ENCODE measurements at places on chromosomes 16 and 17.

DNA sequence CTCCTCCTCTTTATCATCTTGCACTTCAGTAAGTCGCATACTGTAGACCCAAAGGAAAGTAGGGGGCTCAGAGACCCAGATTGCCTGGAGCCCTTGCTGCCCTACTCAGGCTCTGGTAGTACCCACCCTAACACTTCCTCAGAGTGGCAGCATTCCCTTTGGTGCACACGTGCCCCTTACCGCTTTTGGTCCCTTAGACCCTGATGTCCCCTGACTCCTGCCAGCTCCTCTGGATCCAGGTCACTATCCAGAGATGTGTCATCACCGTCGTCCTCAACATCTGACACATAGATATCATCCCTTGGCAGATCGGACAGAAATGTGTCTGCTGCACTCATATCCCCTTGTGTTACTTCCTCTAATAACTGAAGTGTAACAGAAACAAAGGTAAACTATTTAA is 5.4 kb upstream of the PSMC5 start:
- no peak for DNase-seq

DNA sequence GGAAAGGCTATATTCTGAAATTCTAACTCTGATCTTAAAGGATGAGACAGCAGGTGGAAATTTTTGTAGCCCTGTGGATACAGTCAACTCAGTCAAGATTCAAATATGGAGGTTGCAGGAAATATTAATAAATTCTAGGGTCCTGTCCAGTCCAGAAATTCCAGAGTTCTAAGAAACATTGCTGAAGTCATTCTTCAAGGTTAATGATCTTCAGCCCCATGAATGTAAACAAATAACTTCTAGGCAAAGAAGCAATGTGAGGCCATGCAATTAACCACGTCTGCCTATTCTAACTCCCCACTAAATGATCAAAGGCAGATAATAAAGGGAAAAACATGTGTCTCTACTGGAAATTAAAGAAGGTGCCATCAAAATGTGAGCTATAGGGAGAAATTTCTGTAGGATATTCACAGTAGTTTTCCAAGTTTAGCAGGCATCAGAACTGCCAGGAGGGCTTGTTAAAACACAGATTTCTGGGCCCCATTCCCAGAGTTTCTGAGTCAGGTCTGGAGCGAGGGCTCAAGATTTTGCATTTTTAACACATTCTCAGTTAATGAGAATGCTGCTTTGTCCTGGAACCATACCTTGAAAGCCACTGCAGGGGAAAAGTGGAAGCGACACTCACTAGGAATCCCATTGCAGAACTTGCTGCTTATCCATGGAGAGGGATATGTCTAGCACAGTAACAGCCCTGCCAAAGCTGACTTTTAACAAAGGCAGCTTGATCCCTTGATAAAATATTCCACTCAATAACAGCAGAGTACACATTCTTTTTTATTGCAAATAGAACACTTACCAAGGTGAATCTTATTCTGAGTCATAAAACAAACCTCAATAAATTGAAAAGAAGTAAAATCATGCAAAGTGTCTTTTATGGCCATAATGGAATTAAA is 61.8 kb downstream of the DNAH3 start:
- no peak for DNase-seq

DNA sequence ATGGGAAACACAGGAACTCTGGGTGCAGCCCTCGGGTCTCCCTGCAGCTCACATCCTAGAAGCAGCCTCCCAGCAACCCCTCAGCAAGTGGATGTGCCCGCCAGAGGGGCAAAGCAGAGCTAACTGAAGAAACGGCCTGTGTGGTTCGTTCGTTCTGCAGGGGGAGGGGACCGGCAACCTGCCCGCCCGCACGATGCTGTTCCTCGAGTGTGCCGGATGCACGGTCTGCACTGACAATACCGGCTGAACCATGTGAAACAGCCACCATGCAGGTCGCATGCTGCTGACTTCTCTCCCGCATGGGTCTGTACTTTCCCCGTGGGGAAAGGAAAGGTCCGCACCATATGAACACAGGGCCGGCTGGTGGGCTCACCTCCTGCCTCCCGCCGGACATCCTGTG is 25.3 kb upstream of the C16orf95 start:
- no peak for DNase-seq

- DNase-seq = no peak
Measured at GRCh38 chr17:29148257-29148789, 31.9 kb downstream of the MYO18A start.

DNA sequence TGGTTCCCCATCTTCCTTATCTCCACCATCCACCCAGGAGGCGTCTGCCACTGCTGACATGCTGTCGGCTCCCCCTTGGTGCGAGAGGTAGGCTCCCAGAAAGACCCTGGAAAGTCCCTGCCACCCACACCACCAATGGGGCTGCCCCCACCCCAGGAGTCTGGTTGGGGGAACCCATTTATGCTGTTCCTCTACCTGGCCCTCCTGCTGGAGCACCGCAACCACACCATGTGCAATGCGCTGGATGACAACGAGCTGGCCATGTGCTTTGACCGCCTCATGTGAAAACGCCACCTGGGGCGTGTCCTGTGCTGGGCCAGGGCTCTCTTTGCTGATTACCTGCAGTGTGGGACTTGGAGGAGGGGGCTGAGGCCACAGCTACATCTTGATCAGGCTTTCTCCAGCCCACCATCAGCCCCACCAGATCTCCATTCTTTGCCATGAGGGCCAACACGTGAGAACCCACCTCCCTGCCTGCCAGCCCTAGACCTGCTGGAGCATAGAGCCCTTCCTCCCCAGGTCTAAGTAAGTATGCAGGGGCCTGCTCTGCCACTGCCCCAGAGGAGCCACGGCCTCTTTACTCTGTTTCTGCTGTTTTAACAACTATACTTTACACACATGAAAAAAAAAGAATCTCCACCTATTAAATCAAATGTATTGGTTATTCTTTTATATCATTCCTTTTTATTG is 7.9 kb upstream of the ALDH3A1 start:
- DNase-seq = no peak

- DNase-seq = no peak
Measured at GRCh38 chr16:169014-169413, 3.2 kb downstream of the HBM start.

Measured in NCI-H446 treated with DMSO at 0.1 percent for 48 hours (cell line).